ENCODE measurements at places on chromosomes 3 and 15. TPM values are rescaled to one million over a fixed set of nuclear protein-coding genes. Genes with fewer than 3 reads are reported as not detected.

The INSYN1 gene
- total RNA-seq: 0.58 TPM

The MYRIP gene
- 11.9 TPM for total RNA-seq

The SLC27A2 gene
- total RNA-seq: not detected

The TRAK1 gene
- total RNA-seq: 66.6 TPM

The WDR5B gene
- 3.7 TPM for total RNA-seq

The NANOGP8 gene
- total RNA-seq: not detected

The NRG4 gene
- total RNA-seq: not detected

The CAV3 gene
- not detected for total RNA-seq

The CTXND1 gene
- not detected for total RNA-seq

The ITIH3 gene
- not detected for total RNA-seq

The SERPINI2 gene
- total RNA-seq: not detected

The ADPRH gene
- 8.0 TPM for total RNA-seq

The GPR27 gene
- total RNA-seq: not detected

The B3GALNT1 gene
- total RNA-seq: 13.7 TPM

The RHCG gene
- not detected for total RNA-seq

The MESP2 gene
- not detected for total RNA-seq

The USP13 gene
- total RNA-seq: 21.1 TPM

The GPR171 gene
- total RNA-seq: not detected

The ANKRD63 gene
- not detected for total RNA-seq

The GABRG3 gene
- not detected for total RNA-seq

The ADCY5 gene
- total RNA-seq: not detected

The SEMA3B gene
- total RNA-seq: 0.97 TPM

The GPR160 gene
- 1.3 TPM for total RNA-seq

The NEIL1 gene
- total RNA-seq: 29.5 TPM

The UCN2 gene
- total RNA-seq: not detected

The KBTBD13 gene
- total RNA-seq: not detected

All from endothelial cell of umbilical vein (primary cell).